ENCODE measurements at places on chromosomes 1 and 21.

DNA sequence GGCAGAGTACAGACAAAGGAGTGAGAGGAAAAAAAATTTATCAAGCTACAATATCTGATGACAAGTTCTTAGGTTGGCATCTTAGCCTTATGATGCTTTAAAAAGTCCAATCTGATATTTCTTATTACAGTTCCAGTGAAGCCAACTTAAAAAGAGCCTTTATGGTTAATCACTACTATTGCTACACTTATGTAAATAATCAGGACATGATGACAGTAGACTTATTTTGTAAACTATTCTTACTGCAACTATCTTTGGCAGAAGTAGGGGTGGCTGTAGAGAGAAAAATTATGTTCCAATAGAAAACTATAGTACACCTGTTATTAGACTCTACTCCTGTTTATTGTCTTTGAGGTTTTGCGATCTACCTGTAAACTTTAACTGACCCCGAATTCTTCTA, 25.8 kb upstream of the NUF2 start:
- H3K4me1 ChIP-seq = no peaks in the 10 kb centered on the region
- H3K36me3 ChIP-seq = peaks cover 32% of the 10 kb centered on the region
- H3K27me3 ChIP-seq = no peaks in the 10 kb centered on the region
- DNase-seq = no peak

GRCh38 chr1:96508233-96508632, 213.4 kb upstream of the PTBP2 start:
- H3K4me3 ChIP-seq = no peak overlapping the region
- H3K4me1 ChIP-seq = no peaks in the 10 kb centered on the region
- no peak for DNase-seq
- H3K36me3 ChIP-seq = no peaks in the 10 kb centered on the region
- no peak overlapping the region for H3K27ac ChIP-seq
- no peaks in the 10 kb centered on the region for H3K27me3 ChIP-seq

DNA sequence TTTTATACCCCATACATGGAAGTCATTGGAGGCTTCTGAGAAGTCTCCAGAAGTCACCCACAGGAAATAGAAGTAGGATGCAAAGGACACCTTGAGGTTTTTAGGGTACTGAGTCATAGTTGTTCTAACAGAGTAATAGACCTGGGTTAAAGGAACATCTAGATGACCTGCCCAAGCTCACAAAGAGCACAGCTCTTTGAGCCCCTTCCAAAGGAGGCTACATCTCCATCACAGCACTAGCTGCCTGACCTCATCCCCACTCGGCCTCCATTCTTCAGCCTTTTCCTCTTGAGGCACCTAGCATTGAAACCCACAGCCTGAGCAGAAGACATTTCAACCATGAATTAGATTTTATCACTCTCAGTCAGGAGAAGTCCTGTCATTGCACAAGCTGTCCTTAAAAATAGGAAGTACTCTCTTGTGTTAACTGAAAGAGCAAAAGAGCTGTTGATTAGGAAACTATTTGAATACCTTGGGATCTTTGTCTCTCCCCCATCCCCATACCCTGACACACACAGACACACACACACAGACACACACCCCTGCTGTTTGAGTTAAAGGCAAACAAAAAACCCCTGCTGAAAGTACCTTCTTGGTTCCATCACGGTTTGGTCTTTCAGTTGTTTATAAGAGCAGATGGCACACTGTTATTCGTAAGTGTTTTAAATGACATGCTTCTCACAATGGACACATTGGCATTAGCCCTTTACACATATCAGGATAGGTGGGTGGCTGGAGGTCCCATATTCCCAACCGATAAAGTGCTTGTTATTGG, 22.2 kb downstream of the MKNK1 start:
- peaks cover 3% of the 10 kb centered on the region for H3K4me1 ChIP-seq
- peaks cover 39% of the 10 kb centered on the region for H3K36me3 ChIP-seq
- H3K27me3 ChIP-seq = no peaks in the 10 kb centered on the region
- no peak overlapping the region for H3K27ac ChIP-seq
- no peak overlapping the region for H3K4me3 ChIP-seq
- DNase-seq = no peak

DNA sequence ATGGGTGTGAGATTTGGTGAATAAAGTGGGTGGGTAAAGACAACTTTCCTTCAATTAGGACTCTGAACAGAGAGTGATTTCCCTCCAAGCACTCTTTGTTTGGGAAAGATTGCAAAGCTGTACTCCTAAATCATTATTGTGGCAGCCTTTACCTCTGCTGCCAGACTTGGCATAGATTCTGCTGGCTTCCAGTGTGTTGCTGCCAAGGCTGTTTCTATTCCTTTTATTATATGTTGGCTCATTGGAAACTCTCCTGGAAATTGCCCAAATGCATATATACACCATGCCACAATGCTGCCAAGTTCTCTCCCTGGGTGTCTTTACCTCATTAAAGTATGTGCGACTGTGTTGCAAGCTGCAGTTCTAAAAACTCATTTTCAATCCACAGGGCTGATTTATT, 668.0 kb downstream of the MRPL39 start:
- DNase-seq = no peak
- H3K27ac ChIP-seq = no peak overlapping the region
- no peaks in the 10 kb centered on the region for H3K4me1 ChIP-seq
- H3K36me3 ChIP-seq = no peaks in the 10 kb centered on the region
- H3K4me3 ChIP-seq = no peak overlapping the region

DNA sequence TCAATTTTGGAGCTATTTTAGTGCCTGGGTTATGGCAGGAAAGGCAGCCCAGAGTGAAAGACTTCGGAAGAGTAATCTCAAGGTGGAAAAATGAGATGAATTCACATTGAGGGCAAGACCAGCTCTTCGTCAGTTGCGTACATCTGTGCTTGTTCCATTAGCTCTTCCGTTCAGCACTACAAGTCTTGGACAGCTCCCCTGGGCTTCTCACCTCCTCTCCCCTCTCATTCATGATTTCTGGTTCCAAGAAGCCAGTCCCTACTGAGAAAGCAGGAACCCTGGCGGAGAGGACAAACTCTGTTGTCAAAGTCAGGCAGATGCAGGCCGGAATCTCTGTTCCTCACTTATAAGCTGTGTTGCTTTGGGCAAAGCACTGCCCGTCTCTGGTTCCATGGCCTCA, 76.5 kb downstream of the ACTL8 start:
- H3K4me1 ChIP-seq = no peaks in the 10 kb centered on the region
- peaks cover 12% of the 10 kb centered on the region for H3K27me3 ChIP-seq
- H3K4me3 ChIP-seq = no peak overlapping the region
- H3K36me3 ChIP-seq = no peaks in the 10 kb centered on the region
- no peak for DNase-seq
- H3K27ac ChIP-seq = no peak overlapping the region

GRCh38 chr1:234589854-234590620, 19.9 kb downstream of the IRF2BP2 start:
- no peak for DNase-seq
- H3K27ac ChIP-seq = no peak overlapping the region
- H3K4me1 ChIP-seq = peaks cover 5% of the 10 kb centered on the region
- H3K36me3 ChIP-seq = no peaks in the 10 kb centered on the region
- no peak overlapping the region for H3K4me3 ChIP-seq
- peaks cover 6% of the 10 kb centered on the region for H3K27me3 ChIP-seq

GRCh38 chr1:183689762-183690204, 36.7 kb upstream of the APOBEC4 start:
- H3K27ac ChIP-seq = no peak overlapping the region
- peaks cover 3% of the 10 kb centered on the region for H3K4me1 ChIP-seq
- H3K4me3 ChIP-seq = no peak overlapping the region
- H3K27me3 ChIP-seq = peaks cover 5% of the 10 kb centered on the region

- H3K4me1 ChIP-seq = peaks cover 45% of the 10 kb centered on the region
- peaks cover 4% of the 10 kb centered on the region for H3K36me3 ChIP-seq
- peak overlapping the region; percentile 99 for H3K27ac ChIP-seq
- H3K27me3 ChIP-seq = no peaks in the 10 kb centered on the region
- H3K4me3 ChIP-seq = peak overlapping the region; percentile 99
These were observed 1.0 kb upstream of the PIGV start for GRCh38 chr1:26786437-26787380.

GRCh38 chr1:211524521-211524920, 32.6 kb upstream of the RD3 start:
- H3K4me1 ChIP-seq = peaks cover 16% of the 10 kb centered on the region
- H3K27me3 ChIP-seq = peaks cover under 1% of the 10 kb centered on the region
- no peak overlapping the region for H3K4me3 ChIP-seq
- H3K36me3 ChIP-seq = no peaks in the 10 kb centered on the region
- no peak for DNase-seq
- no peak overlapping the region for H3K27ac ChIP-seq

GRCh38 chr1:165884690-165885304, 57.4 kb downstream of the UCK2 start:
- DNase-seq = no peak
- peaks cover 26% of the 10 kb centered on the region for H3K4me1 ChIP-seq
- no peaks in the 10 kb centered on the region for H3K27me3 ChIP-seq

- peak overlapping the region; percentile 91 for H3K4me3 ChIP-seq
- DNase-seq = no peak
- peaks cover 17% of the 10 kb centered on the region for H3K4me1 ChIP-seq
- peak overlapping the region; percentile 99 for H3K27ac ChIP-seq
- peaks cover 9% of the 10 kb centered on the region for H3K36me3 ChIP-seq
These were observed 692 bp downstream of the TARDBP start for GRCh38 chr1:11013160-11013531.

DNA sequence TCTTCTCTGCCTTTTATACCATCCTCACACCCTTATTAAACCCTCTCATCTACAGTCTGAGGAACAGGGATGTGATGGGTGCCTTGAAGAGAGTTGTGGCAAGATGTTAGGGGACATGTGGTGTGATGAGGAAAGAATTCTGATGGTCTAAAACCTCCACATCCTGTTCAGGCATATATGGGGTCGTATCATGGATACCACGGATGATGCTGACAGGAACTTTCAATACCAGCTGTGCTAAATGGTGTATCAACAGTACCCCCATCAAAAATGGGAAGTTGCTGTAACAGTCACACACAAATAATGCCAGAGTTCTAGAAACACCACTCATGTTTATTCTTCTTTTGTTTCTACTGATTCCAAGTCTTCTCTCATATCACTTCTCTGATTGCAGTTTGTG, 12.9 kb downstream of the OR2T6 start:
- H3K27ac ChIP-seq = no peak overlapping the region
- no peaks in the 10 kb centered on the region for H3K36me3 ChIP-seq
- no peaks in the 10 kb centered on the region for H3K4me1 ChIP-seq
- no peak for DNase-seq

- DNase-seq = no peak
- no peaks in the 10 kb centered on the region for H3K27me3 ChIP-seq
- H3K36me3 ChIP-seq = peaks cover 9% of the 10 kb centered on the region
These were observed 100.4 kb downstream of the SPATA6 start for GRCh38 chr1:48371598-48371997.

DNA sequence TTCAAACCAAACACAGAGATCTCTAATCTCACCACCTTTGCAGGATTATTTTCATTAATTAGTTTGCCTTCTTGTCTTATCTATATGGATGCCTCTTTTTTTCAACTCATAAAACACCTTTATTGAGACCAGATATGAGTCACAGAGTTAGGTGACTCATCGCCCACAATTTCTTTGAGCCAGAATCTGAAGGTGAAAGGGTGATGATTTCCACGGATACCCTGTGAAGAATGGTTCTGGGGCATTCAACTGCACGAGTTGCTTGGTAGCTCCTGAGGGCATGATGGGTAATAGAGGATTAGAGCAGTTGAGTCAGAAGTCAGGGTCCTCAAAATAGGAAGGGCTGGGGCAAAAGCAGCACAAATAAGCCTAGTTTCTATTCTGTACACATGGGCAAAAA, 128.2 kb downstream of the TBX19 start:
- H3K36me3 ChIP-seq = peaks cover 3% of the 10 kb centered on the region
- no peak overlapping the region for H3K27ac ChIP-seq
- H3K4me1 ChIP-seq = peaks cover 13% of the 10 kb centered on the region
- no peak overlapping the region for H3K4me3 ChIP-seq
- no peak for DNase-seq

Measured in memory B cell (primary cell).